Osteocyte (in vitro differentiated cells): ENCODE measurements at places on chromosomes 6 and 20.

GRCh38 chr6:166569206-166569605 lies 17.3 kb downstream of the RAMACL start:
- no peak overlapping the region for H3K4me3 ChIP-seq
- peaks cover 53% of the 10 kb centered on the region for H3K4me1 ChIP-seq
- H3K27ac ChIP-seq = no peak overlapping the region
- no peak for DNase-seq

DNA sequence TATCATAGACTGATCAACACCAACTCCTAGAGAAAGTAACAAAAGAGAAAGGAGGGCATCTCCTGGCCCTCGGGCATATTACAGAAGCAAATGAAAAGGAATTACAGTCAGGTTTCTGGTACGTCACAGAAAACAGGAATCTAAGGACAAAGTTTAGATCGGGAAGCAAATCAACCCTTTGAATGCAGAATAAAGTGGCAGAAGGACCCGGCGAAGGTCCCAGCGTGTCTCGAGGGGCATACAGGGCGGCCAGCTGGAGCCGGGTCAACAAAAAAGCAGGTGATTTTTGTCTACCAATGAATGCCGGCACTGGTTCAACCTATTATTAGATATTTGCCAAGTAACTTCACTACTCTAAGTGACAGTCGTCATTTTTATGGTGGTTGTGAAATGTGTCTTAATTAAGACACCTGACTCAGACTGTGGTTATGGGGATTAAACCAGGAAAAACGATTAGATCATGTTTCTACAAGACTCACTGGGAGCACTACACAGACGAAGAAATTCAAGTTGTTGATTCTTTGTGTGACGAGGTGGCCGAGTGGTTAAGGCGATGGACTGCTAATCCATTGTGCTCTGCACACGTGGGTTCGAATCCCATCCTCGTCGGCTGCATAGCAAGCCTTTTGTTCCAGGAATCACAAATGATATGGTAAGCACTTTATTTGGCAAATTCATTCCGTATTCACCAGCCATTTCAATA lies 12.4 kb upstream of the ZSCAN9 start:
- H3K4me1 ChIP-seq = peaks cover 25% of the 10 kb centered on the region
- peaks cover 4% of the 10 kb centered on the region for H3K36me3 ChIP-seq
- H3K27ac ChIP-seq = no peak overlapping the region
- no peak for DNase-seq
- H3K27me3 ChIP-seq = peaks cover 86% of the 10 kb centered on the region

DNA sequence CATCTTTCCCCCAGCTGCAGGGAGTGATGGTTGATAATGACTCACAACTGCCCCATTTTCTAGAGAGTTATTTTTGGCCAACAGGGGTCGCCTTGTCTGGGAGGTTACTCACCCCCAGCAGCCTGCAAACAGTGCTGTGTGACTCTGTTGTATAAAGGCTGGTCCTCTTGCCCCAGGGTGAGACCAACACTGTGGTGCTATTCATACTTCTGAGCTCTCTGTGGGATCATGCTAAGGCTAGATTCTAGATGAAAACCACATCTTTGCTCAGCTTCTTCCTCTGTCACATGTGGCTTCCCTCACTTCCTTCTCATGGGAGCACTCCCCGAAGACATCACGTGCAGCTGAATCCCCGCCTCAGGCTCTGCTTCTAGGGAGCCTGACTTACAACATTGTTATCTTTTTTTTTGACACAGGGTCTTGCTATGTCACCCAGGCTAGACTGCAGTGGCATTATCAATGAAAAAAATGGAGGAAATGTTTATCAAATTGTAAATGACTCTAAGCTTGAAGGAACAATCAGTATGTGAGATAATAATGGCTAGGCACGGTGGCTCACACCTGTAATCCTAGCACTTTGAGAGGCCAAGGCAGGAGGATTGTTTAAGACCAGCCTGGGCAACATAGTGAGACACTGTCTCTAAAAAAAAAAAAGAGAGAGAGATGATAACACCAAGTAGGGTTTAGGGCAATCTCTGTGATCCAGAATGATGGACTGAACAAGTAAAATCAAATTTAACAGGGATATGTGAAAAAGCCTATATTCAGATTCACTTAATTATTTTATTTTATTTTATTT lies 55.7 kb upstream of the SLC23A2 start:
- peaks cover 2% of the 10 kb centered on the region for H3K36me3 ChIP-seq
- H3K27me3 ChIP-seq = peaks cover 6% of the 10 kb centered on the region

DNA sequence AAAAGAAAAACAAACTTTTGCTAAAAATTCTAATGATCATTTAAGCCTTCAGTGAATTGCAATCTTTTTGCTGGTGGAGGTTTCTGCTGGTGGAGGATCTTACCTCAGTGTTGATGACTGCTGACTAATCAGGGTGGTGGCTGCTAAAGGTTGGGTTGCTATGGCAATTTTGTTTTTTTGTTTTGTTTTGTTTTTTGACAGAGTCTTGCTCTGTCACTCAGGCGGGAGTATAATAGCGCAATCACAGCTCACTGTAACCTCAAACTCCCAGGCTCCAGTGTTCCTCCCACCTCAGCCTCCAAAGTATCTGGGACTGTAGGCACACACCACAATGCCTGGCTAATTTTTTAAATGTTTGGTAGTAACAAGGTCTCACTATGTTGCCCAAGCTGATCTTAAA lies 94.7 kb downstream of the ANKRD6 start:
- no peaks in the 10 kb centered on the region for H3K36me3 ChIP-seq
- no peaks in the 10 kb centered on the region for H3K27me3 ChIP-seq
- no peaks in the 10 kb centered on the region for H3K4me1 ChIP-seq
- no peak overlapping the region for H3K27ac ChIP-seq

- no peak overlapping the region for H3K4me3 ChIP-seq
- peaks cover 26% of the 10 kb centered on the region for H3K4me1 ChIP-seq
- no peak for DNase-seq
- no peaks in the 10 kb centered on the region for H3K36me3 ChIP-seq
- no peaks in the 10 kb centered on the region for H3K27me3 ChIP-seq
Measured at GRCh38 chr20:4136078-4136966, 121.0 kb upstream of the RNF24 start.

GRCh38 chr6:162119341-162119740 lies 608.2 kb downstream of the PRKN start:
- H3K27ac ChIP-seq = peak overlapping the region; percentile 93
- H3K4me3 ChIP-seq = peak overlapping the region; percentile 5
- peaks cover 53% of the 10 kb centered on the region for H3K4me1 ChIP-seq
- DNase-seq = no peak
- H3K27me3 ChIP-seq = no peaks in the 10 kb centered on the region

GRCh38 chr6:108736002-108736361 lies 112.2 kb upstream of the ARMC2 start:
- H3K36me3 ChIP-seq = no peaks in the 10 kb centered on the region
- DNase-seq = no peak
- H3K4me3 ChIP-seq = no peak overlapping the region
- H3K27ac ChIP-seq = peak overlapping the region; percentile 56
- H3K4me1 ChIP-seq = peaks cover 41% of the 10 kb centered on the region
- H3K27me3 ChIP-seq = no peaks in the 10 kb centered on the region

- H3K36me3 ChIP-seq = no peaks in the 10 kb centered on the region
- H3K27me3 ChIP-seq = peaks cover 59% of the 10 kb centered on the region
- no peak overlapping the region for H3K4me3 ChIP-seq
- H3K4me1 ChIP-seq = no peaks in the 10 kb centered on the region
- H3K27ac ChIP-seq = no peak overlapping the region
Measured at GRCh38 chr20:22675341-22675740, 91.0 kb upstream of the FOXA2 start.

DNA sequence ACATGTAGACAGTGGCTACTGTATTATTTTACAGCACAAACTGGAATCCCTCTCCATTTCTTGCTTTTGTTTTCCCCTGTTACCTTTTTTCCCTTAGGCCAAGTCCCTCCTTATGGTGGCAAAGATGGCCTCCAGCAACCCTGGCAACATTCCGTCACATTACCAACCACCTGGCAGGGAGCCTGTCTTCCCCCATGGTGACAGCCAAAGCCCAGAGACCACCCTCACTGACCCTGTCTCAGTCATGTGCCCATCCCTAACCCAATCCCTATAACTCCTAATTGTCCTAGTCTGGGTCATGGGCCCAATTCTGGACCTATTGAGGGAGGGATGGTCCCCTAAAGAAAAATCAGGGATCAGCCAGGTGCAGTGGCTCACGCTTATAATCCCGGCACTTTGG lies 27.6 kb downstream of the PARD6B start:
- H3K4me1 ChIP-seq = peaks cover 8% of the 10 kb centered on the region
- no peak overlapping the region for H3K4me3 ChIP-seq
- DNase-seq = peak; percentile 68
- peaks cover 29% of the 10 kb centered on the region for H3K27me3 ChIP-seq

DNA sequence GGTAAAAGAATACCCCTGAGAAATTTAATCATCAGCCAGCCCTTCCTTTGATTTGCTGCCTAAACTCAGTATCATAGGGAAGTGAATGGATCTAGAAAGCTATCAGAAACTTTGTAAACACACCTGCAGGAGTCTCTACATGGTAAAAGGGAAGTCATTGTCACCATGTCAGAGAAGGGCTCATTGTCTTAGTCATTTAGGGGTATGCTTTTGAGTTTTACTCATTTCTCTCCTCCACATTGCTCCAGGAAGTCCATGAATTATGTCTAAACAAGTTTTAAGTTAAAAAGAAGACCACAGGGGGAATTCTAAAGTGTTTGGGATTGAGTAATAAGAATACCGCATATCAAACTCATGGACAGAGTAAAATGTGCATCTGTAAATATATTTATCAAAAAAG lies 2.5 kb downstream of the SLC17A1 start:
- no peaks in the 10 kb centered on the region for H3K4me1 ChIP-seq
- H3K4me3 ChIP-seq = no peak overlapping the region
- no peak for DNase-seq
- no peak overlapping the region for H3K27ac ChIP-seq

DNA sequence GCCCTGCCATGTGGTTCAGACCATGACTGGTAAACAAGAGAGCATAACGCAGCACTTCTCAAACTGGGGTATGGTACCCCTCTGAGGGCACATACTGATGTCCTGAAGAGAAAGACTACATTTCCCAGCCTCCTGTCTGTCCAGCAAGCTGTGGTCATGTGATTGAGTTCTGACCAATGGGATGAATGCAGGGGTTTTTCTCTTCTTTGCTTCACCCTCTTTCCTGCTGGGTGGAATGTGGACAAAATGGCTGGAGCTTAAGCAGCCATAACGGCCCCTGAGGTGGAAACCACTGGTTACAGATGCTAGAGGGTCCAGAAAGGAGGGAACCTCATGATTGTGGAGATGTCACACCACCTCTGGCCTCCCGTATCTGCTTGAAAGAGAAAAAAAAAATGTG lies 19.4 kb upstream of the KCNB1 start:
- H3K36me3 ChIP-seq = peaks cover under 1% of the 10 kb centered on the region
- peaks cover 14% of the 10 kb centered on the region for H3K4me1 ChIP-seq
- H3K27ac ChIP-seq = no peak overlapping the region
- H3K4me3 ChIP-seq = no peak overlapping the region
- DNase-seq = no peak
- peaks cover 27% of the 10 kb centered on the region for H3K27me3 ChIP-seq

DNA sequence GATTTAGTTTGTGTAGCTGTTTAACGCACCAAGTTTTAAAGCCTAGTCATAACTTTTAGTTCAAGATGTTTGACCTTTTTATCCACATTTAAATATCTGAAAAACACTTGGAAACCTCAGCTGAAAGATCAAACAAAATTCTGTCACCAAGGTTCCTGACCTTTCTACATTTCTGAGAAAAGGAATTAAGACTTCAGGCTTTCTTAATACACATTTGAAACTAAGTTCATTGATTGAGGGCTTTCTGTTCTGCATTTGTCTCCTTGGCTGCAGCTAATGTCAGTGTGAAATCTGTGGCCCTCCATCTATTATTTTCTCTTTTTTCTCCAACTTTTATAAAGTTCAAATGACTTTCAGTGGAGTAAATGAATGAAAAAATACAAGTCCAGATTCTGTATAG lies 22.7 kb upstream of the FBXL4 start:
- no peak for DNase-seq
- no peaks in the 10 kb centered on the region for H3K36me3 ChIP-seq
- H3K27ac ChIP-seq = no peak overlapping the region
- peaks cover 19% of the 10 kb centered on the region for H3K27me3 ChIP-seq
- no peak overlapping the region for H3K4me3 ChIP-seq

DNA sequence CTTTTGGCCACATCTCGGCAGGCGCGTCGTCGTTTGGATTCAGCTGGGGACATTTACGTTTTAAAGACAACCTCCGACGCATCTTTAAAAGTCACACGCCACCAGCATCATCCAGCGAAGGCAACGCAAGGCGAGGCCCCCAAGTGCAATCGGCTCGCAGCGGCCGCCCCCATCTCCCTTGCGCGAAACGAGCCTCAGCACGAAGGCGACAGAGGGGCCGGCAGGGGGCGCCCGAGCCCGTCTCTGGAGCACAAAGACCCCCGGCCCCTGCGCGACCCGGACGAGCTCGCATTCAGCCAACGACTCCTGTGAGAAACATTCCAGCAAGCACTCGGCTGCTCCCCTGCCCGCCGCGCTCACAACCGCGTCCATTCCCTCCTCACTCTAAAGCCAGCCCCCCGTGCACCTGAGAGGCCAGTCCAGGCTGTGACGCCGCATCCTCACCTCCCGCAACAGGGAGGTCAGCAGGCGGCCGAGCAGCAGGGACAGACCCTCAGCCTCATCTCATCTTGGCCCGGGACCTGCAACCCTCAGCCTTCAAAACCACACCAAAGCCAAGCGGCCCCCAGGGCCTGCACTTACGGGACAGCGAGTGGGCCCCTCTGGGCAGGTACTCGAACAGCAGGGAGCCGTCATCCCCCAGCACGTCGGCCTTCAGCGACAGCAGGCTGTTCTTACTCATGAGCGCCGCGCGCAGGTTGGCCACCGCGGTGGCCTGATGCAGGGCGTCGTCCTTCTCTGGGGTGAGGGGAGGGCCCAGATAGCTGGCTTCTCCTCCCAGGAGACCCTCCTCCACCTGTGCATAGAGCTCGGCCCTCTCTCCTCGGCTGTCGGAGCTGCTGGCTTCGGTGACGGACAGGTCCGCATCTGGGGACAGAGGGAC lies 35.8 kb downstream of the SLC2A4RG start:
- no peaks in the 10 kb centered on the region for H3K27me3 ChIP-seq
- H3K4me1 ChIP-seq = peaks cover 25% of the 10 kb centered on the region
- no peak for DNase-seq
- H3K4me3 ChIP-seq = peak overlapping the region; percentile 45
- peaks cover 7% of the 10 kb centered on the region for H3K36me3 ChIP-seq

- no peak for DNase-seq
- no peaks in the 10 kb centered on the region for H3K27me3 ChIP-seq
- H3K4me3 ChIP-seq = no peak overlapping the region
- H3K27ac ChIP-seq = no peak overlapping the region
- H3K36me3 ChIP-seq = peaks cover 3% of the 10 kb centered on the region
Measured at GRCh38 chr6:5529015-5529414, 267.7 kb downstream of the FARS2 start.

DNA sequence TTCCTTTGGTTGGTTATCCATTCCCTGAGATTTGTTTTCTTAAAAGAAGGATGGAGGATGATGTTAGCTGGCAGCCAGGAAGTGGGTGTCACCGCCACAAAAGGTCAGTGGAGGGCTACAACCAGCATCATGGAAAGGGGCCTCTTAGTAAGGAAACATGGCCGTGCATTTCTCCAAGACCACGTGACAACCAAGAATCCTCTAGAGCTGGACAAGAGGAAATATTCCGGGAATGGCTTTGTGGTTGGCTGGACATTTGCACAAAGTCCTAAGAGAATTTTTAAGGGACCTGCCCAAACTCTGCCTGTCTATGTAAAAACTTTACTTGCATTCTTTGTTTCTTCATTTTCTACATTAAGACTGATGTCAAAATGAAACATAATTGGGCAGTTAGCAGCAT lies 399.9 kb upstream of the MARCKS start:
- H3K4me3 ChIP-seq = no peak overlapping the region
- no peaks in the 10 kb centered on the region for H3K27me3 ChIP-seq
- DNase-seq = peak; percentile 88
- H3K27ac ChIP-seq = peak overlapping the region; percentile 94
- peaks cover 55% of the 10 kb centered on the region for H3K4me1 ChIP-seq

GRCh38 chr6:23200946-23201345 lies 631.6 kb downstream of the HDGFL1 start:
- H3K27ac ChIP-seq = no peak overlapping the region
- no peak overlapping the region for H3K4me3 ChIP-seq
